ENCODE measurements at places on chromosomes 12 and 14.

DNA sequence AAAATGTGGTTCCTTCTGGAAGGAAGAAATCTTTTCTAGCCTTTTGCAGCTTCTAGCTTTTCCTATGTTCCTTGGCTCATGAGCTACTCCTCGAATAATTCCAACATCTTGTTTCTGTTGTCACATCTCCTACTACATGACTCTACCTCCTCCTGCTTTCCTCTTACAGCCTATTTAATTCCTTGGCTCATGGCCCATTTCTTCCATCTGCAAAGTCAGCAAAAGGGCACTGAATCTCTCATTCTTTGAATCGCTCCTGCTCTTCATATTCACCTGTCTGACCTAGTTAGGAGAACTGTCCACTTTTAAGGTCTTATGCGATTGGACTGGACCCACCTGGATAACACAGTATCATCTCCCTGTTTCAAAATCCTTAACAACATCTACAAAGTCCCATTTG, 15.8 kb downstream of the PRKD1 start:
- no peak for DNase-seq

DNA sequence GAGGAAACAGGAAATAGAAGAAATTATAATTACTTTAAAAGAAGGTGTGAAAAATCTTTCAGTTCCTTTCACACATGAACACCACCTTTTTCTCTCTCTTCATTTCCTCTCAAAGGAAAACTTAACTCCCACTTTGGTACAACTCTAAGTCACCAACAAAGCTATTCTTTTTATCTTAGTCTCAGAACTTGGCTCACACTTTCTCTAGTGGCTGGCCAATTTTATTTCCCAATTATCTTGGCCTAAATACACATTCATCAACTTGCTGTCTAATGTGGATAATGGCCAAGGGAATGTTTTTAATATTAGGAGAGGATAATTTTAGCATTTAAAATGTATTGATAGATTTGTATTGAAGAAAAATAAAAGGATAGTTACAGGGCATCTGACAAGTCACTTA, 64.5 kb upstream of the NAV3 start:
- no peak for DNase-seq

DNA sequence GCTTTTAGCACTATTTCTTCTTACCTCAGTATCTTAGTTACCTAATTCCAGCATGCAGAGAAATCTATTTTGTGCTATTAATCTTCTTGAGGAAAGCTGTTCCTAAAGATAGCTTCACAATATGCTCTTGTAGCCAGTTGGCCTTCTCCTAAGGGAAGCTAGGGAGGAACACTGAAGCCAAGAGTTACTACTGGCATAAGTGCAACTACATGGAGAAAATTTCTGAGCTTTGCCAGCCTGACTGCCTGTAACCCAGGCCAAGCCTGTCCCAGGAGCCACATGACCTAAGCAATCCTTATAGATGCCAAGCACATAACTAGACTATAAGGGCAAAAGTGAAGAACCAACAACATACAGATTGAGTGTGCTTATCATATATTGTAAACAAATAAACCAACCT, 890.2 kb downstream of the FLRT2 start:
- no peak for DNase-seq

- peak; percentile 19 for DNase-seq
Measured at GRCh38 chr14:50835280-50835679, 4.3 kb upstream of the NIN start.

DNA sequence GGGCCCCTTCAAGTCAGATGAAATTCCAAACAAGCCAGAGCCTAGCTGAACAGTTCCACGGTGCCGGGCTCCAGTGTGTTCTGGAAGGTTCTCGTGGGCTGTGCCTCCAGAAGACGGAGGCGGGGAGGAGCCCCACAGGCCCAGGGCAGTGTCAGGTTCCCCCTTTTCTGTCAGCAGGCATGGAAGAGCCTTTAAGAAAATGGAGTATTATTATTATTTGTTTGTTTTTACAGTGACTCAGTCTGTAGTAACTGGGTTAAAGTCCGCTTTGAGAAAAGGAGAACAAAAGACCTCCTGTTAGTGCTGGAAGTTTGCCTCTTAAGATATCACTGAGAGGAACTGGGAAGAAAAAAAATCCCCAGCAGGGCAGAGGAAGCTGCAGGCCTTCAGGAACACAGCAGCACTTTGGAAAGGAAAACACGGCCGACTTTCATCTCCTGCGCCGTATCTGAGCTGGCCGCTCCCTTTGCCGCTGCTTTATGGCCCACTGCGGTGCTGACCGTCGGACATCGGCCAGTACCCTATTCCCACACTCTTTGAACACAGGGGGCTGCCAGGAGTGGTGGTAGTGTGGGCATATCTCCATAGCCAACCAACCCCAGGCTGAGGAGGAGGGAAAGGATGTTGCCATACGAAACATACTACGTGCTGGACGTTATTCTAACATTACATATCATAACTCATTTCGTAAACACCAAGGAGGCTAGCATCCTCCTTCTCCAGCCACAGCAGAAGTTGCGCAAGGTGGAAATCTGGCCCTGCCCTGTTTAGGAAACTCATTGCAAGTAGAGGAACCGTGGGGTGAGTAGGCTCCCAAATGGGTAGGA, 194.0 kb downstream of the ZFP36L1 start:
- no peak for DNase-seq

DNA sequence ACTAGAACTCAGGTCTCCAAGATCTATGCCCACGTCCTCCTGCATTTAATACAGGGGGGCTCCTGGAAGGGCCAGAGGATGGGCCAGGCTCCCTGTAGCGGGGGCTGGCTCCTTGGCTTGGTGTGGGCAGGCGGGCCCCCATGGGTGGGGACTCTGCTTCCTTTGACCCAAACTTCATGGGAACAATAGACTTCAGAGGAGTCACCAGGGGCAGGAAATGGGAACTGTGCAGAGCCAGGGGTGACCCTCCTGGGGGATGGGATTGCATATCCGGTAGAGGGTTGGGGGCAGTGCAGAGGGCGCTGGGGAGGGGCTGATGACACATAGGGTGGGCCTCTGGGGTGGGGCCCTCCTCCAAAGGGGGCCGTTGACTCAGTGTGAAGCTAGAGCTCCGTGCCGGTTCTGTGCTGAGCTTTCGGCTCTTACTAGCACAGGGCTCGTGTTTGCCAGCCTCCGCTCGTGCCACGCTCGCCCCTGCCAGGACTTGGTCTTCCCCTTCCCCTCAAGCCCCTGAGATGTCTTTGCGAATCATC, 4.6 kb downstream of the TEAD4 start:
- no peak for DNase-seq

DNA sequence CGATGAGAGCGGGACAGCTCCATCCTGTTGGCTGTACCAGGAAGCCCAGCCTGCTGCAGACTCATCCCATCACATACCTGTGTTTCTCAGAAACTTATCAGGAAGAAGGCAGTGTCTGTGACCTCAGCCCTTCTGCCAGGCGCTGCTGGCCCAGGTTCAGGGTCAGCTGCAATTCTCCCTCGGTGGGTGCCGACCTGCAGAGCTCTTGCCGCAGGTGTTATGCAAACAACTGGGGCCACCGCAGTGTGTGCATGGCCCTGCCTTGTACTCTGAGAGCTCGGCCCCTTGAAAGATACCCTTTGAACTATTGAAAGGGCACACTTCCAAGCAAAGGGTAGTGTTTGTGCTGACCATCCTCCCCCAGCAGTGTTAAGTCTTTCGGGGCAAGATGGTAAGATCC, 322.2 kb upstream of the DIO3 start:
- no peak for DNase-seq

DNA sequence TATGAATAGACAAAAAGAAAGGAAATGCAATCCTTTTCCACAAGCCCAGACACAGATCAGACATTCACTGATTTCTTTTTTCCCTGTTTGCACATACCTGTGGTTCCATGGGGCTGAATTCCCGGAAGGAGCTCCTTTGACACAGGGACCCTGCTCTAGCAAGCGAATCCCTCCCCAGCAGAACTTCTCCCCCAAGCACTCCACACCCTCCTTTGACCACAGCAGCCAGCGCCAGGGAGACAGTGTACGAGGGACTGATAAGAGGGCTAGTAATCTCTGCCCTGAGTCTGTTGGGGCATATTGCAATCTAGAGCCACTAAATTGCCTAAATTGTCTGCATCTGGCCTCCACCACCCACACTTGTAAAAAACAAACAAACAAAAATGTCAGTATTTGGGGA, 83.4 kb upstream of the NTF3 start:
- no peak for DNase-seq

DNA sequence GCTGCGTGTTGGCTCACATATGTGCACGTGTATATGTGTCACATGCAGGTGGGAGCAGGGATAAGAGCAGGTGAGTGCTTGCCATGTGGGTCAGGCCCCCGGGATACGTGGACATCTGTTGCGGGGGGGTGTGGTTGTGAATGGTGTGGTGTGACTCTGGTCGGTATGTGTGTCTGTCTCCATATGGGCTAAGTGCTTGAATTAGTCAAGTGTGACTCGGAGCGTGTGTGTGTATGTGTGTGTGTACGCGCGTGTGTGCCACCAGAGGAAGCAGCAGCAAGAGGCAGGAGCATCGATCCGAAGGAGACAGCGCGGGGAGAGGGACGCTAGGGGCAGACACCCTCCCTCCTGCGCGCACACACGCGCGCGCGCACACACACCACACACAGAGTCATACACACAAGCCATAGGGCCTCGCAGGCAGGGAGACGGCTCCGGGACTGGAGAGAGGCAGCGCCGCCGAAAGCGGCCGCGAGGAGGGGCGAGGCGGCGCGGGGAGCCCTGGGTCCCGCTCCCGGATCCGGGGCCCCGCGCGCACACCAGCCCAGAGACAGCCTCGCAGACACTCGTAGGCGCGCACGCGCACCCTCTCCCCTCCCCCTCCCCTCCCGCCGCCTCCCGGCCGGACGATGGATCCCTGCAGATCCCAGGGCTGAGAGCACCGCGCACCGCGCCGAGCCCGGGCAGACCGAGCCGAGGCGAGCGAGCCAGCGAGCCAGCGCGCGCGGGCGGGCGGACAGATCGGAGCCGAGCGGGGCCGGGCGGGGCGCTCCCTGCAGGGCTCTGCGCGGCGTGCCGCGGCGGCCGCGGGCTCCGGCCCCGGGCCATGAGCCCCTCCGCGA, at the start of gene ASIC1:
ASIC1 (plus strand) TSS at position 597 of the 842 bp plus-strand sequence. CDS start 1,171 bp downstream, outside the sequence.
- DNase-seq: peak; percentile 38

DNA sequence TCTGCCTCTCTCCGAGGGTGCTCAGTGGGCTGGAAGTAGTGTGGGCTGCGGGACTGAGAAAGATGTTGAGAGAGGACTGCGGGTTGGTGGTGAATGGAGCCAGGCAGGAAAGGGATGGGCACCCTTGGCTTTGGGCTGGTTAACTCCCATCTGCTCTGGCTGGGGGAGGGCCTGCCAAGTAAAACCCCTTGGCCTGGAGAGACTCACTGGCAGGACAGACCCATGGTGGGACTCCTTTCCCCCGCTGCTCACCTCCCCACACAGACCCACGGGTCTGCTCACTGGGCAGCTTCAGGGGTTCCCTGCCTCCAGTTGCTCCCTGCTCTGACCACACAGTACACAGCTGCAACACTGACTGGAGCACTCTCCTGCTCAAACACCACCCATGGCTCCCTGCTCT, 54.1 kb downstream of the KRT80 start:
- no peak for DNase-seq

- peak; percentile 26 for DNase-seq
Measured at GRCh38 chr14:24473211-24473610, 30.6 kb upstream of the SDR39U1 start.

- no peak for DNase-seq
Measured at GRCh38 chr12:16349131-16349460, 1.7 kb downstream of the MGST1 start.

- DNase-seq: no peak
Measured at GRCh38 chr14:67131691-67132090, 57.5 kb upstream of the GARIN2 start.

DNA sequence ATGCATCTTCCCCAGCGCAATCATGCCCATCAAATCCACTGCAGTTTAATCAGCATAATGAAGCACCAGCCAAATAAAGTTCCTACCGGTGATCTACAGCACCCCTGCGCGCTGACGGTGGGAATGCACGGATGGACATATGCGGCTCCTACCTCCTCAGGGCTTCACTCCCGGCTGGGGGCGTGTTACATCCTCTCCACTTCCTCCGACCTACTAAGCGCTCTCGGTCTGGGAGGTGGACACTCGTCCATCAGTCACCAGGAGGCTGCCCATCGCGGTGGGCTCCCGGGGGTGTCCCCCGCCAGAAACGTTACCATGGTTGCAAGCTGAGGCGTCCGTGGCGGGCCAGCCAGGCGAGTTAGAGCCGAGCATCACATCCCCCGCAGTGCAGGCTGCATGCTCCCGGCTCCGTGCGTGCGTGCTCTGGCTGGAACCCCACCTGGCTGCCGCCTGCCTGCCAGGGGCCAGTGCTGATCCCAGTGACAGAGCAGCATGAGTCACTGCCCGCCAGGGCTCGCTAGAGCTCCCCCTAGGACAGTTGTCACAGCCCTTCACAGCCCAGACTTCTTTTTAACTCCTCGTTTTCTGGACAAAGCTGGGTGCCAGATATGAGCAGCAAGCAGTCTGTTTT, 73.0 kb downstream of the CIT start:
- DNase-seq: no peak

DNA sequence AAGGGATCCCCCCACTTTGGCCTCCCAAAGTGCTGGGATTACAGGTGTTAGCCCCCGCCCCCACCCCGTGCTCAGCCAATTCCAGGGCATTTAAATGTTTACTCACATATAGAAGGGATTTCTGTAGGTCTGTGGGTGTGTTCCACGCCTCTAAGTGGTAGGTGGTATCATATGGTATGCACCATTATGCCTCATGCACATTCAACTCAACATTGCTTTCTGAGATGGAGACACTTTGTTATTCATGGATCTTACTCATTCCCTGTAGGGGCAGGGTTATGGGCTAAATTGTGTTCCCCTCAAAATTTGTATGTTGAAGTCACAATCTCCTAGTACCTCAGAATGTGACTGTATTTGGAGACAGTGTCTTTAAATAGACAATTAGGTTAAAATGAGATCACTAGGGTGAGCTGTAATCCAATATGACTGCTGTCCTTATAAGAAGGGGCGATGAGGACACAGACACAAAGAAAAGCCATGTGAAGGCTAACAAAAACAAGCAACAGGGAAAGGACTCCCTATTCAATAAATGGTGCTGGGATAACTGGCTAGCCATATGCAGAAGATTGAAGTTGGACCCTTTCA, 200.6 kb downstream of the EFCAB11 start:
- DNase-seq: no peak

- DNase-seq: no peak
Measured at GRCh38 chr14:68085742-68086141, 266.2 kb downstream of the RAD51B start.

DNA sequence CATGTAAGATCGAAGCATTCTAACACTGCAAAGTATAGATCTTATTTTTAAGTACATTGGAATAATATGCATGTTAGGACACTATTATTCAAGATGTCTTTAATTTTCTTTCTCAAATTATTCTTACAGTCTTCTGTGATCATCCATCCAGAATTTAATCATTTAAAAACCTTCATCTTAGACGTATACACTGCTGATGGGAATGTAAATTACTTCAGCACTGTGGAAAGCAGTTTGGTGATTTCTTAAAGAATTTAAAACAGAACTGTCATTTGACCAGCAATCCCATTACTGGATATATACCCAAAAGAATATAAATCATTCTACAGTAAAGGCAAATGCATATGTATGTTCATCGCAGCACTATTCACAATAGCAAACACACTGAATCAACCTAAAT, 3.2 kb upstream of the RPS29 start:
- DNase-seq: no peak

GRCh38 chr12:49937639-49938300, 12.8 kb upstream of the AQP2 start:
- no peak for DNase-seq

GRCh38 chr12:27610374-27610773, 85.9 kb upstream of the REP15 start:
- no peak for DNase-seq

GRCh38 chr14:97878727-97879126, 1081.5 kb downstream of the VRK1 start:
- no peak for DNase-seq

GRCh38 chr12:22691319-22691718, 66.3 kb downstream of the ETNK1 start:
- no peak for DNase-seq

All from NCI-H2029 (cell line).